ENCODE measurements at places on chromosomes 4 and X.

- no peak for DNase-seq
These were observed 16.8 kb upstream of the CLTRN start for GRCh38 chrX:15681433-15681832.

GRCh38 chr4:48196758-48197504 lies 62.9 kb upstream of the TXK start:
- no peak for DNase-seq

DNA sequence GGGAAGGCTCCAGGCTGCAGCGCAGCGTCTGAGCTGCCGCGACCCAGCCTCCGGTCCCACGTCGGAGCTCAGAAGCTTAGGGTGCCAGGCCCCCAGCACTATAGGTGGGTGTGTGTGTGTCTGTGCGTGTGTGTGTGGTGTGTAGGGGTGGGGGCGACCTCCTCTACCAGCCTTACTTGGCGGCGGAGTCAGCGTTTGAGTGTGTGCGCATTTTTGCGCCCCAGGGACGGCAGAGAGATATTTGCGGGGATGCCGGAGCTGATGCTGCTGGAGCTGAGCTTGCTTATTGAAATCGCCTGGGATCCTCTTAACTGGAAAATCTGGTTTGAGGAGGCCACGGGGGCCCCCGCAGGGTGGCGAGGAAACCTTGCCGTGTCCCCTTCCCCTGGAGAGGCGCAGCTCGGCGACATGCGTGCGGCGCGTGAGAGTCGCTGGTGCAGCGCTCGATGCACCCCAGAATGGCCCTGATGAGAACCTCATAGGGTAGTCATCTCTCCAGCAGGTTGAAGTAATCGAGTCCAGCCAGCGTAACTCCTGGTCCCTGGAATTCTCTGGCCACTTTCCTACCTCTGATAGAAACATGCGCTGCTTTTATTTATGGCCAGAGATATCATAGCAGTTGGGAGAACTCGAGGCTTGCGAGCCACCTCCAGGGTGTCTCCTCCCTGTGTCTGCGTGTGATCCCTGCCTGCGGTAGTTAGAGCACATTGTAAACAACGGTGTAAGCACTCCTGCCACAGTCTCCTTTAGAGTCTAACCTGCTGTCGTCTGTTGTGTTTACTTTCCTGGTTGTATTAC lies 2.7 kb downstream of the ADGRL3 start:
- no peak for DNase-seq

- DNase-seq = no peak
These were observed 214.2 kb downstream of the CLCN4 start for GRCh38 chrX:10370976-10371375.

- no peak for DNase-seq
These were observed 627 bp upstream of the HSD17B11 start for GRCh38 chr4:87391576-87392054.

DNA sequence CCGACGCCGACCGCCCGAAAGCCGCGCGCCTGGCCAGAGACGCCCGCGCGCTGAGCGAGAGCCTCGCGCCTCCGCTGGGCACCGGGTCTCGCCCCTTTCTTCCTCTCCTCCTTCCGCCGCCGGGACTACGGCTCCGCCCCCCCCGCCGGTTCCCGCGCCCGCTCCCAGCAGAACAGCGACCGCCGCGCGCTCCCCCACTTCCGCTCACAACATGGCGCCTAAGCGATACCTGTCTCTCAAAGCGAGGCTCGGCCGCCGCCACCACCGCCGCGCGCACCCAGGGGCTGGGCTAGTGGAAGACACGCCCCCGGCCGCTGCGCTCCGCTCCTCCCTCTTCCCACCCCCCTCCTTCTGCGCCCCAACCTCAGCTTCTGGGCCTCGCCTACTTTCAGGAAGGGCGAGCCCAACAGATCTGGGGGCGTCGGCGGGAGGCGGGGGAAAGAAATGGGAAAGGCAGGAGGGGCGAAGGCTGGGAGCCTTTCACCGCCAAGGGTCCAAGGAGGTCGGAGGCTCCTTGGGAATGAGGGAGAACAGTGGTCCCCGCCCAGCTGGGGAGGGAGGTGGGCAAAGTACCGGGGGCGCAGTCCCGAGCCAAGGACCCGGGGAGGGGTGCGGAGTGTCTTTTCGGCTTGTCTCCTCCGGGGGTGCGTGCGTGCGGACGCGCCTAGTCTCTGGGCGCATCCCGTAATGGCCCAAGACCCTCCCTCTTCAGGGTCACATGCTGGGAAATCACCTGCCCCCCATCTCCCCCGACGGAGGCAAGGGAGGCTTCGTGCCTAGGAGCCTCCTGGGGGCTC lies at the start of gene RPS6KA3:
TSS of gene RPS6KA3 (minus strand) at position 100 of the 797 bp plus-strand sequence. CDS start 277 bp downstream, outside the sequence.
- peak; percentile 95 for DNase-seq

GRCh38 chr4:38114386-38115150 lies 154.4 kb downstream of the PTTG2 start:
- DNase-seq = no peak

GRCh38 chrX:119942831-119943184 lies 743 bp downstream of the NKAP start:
- no peak for DNase-seq

DNA sequence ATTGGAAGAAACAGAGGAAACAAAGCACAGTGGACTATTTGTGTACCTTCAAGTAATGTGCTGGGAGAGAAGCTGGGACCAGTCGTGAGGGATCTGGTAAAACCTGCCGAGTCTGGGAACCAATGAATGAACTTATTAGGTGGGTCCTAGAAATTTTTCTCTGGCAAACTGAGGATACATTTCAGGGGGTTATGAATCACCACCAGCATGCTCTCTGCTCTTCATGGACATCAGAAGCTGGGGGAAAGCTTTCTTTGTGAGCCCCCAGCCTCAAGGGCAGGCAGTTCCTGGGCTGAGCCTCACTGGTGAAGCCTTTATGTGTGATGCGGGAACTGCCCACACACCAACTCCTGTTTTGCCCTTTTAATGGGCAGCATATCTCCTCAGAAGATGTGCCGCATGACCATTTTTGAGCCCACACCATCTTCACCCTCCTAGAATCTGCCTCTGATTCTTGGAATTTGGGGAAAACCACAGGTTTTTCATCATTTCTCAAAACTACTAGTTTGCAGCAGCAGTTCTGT lies 95.4 kb upstream of the ENPP6 start:
- no peak for DNase-seq

- no peak for DNase-seq
These were observed 122.2 kb upstream of the PDE5A start for GRCh38 chr4:119750771-119751170.

GRCh38 chrX:13330446-13330845 lies 10.6 kb upstream of the ATXN3L start:
- DNase-seq = no peak

DNA sequence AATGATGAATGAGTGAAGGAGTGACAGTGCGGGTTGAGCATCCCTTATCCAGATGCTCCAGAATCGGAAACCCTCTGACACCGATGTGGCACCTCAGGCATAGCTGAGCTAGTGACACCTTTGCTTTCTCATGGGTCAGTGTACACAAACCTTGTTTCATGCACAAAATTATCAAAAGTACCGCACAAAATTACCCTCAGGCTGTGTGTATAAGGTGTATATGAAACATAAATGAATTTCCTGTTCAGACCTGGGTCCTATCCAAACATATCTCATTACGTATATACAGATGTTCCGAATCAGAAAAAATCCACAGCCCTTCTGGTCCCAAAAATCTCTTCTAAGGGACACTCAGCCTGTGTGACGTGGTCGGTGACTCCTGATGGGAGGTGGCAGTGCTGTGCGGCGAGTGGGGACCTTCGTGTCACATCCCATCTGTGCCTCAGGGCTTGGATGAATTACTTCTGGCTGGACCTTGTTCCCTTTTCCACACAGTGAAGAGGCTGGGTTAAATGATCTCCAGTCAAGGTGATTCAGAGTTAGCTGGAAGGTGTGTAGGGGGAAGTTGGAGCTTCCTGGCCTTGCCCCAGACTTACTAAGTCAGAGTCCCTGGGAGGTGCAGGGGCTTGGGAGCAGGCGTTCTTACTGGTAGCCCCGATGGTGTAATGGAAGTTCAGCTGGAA lies 18.8 kb downstream of the RGS12 start:
- no peak for DNase-seq

- no peak for DNase-seq
These were observed 71.0 kb downstream of the PJA1 start for GRCh38 chrX:69093960-69094871.

DNA sequence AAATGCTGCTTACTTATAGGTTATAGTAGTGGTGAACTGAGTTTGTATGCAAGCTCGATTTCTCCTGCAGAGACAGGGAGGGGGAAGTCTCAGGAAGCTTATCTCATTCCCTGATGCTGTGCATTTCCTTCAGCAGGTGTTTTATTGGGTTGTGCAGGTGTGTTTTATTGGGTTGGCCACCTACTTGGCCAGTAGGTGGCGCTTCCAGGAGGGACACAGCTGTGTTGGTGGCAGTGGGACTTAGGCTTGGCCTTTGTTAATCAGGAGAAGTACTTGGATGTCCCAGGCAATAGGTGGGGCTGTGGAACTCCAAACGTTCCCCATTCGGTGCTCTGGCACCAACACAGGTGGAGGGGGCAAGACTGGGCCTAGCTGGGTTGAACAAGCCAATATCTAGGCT lies 196.0 kb upstream of the DCAF8L1 start:
- no peak for DNase-seq

- no peak for DNase-seq
These were observed 967.2 kb downstream of the TRAM1L1 start for GRCh38 chr4:116118221-116118620.

DNA sequence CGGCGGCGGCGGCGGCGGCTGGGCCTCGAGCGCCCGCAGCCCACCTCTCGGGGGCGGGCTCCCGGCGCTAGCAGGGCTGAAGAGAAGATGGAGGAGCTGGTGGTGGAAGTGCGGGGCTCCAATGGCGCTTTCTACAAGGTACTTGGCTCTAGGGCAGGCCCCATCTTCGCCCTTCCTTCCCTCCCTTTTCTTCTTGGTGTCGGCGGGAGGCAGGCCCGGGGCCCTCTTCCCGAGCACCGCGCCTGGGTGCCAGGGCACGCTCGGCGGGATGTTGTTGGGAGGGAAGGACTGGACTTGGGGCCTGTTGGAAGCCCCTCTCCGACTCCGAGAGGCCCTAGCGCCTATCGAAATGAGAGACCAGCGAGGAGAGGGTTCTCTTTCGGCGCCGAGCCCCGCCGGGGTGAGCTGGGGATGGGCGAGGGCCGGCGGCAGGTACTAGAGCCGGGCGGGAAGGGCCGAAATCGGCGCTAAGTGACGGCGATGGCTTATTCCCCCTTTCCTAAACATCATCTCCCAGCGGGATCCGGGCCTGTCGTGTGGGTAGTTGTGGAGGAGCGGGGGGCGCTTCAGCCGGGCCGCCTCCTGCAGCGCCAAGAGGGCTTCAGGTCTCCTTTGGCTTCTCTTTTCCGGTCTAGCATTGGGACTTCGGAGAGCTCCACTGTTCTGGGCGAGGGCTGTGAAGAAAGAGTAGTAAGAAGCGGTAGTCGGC lies 528 bp downstream of the FMR1 start:
- DNase-seq = peak; percentile 79

DNA sequence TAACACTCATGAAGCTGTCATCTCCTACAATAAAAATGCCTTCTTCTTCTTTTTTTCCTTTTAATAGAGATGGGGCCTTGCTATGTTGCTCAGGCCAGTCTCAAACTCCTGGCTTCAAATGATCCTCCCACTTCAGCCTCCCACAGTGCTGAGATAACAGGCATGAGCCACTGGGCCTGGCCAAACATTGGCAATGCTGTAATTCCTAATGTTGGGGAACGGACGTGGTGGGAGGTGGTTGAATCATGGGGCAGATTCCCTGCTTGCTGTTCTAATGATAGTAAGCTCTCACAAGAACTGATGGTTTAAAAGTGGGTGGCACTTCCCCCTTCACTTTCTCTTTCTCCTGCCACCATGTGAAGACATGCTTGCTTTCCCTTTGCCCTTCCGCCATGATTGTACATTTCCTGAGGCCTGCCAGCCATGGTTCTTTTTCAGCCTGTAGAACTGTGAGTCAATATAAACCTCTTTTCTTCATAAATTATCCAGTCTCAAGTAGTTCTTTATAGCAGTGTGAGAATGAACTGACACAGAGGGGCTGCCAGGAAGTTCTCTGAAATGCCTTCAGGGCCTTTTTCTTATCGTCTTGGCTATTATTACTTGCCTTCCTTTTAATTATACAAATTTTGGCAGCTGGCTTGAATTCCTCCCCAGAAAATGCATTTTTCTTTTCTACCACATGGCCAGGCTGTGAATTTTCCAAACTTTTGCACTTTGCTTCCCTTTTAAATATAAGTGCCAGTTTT lies 93.0 kb downstream of the CENPC start:
- DNase-seq = no peak

DNA sequence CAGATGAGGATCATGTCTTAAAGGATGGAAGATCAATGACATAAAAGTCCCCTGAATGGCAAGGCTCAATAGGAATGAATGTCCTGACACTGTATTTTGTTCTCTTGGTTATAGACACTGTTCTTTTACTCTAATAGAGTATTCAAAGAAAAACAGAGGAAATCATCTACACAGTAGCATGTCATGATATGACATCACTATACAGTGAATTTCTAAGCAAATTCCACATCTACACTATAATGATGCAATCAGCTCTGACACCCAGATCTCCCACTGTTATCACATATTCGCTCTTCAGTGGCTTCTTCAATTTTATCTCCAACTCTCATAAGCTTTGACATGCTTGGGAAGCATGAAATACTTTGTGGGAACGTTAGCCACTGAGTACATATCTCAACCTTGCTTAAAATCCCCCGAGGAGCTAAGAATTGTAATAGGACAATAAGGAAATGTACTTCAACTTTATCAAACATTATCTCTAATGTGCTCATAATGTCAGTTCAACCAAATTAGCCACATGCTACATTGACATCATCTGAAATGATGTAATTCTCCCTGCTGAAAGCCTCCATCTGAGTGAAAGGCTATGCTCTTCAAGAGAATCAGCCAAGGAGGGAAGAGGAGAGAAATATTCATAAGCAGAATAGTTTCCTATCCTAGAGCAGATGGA lies 139.6 kb upstream of the PTCHD1 start:
- no peak for DNase-seq

DNA sequence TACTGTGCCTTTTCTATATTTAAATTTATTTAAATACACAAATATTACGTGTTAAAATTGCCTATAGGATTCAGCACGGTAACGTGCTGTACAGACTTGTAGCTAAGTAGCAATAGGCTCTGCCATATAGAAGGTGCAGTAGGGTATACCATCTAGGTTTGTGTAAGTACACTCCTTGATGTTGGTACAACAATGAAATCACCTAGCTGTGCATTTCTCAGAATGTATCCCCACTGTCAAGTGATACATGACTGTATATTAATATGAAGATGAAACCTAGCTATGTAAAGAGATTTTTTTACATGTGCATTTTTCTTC lies 431.2 kb downstream of the KCTD8 start:
- no peak for DNase-seq

GRCh38 chr4:133621628-133622027 lies 472.5 kb downstream of the PCDH10 start:
- no peak for DNase-seq

DNA sequence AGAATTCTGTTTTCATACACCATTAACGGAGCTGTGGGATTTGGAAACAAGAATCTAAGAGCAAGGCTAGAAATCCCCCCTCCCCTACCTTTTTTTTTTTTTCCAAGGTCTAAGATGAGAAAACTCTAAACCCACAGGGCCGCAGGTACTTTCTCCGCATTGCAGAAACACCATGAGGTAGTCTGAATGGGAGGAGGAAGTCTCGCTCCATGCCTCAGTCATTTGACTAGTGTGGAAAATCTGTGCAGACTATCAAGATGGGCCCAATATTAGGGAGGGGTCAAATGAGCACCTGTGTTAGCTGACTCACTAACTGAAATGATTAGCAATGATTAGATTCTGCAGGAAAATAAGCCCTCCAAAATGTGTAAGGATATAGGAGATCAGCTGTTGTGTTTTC lies 40.9 kb upstream of the MAP3K15 start:
- DNase-seq = no peak

GRCh38 chr4:171588764-171589163 lies 224.4 kb upstream of the GALNTL6 start:
- no peak for DNase-seq

Measured in chondrocyte (in vitro differentiated cells).